ENCODE measurements at places on chromosomes 12 and 14. TPM values are rescaled to one million over a fixed set of nuclear protein-coding genes. Genes with fewer than 3 reads are reported as not detected.

DNA sequence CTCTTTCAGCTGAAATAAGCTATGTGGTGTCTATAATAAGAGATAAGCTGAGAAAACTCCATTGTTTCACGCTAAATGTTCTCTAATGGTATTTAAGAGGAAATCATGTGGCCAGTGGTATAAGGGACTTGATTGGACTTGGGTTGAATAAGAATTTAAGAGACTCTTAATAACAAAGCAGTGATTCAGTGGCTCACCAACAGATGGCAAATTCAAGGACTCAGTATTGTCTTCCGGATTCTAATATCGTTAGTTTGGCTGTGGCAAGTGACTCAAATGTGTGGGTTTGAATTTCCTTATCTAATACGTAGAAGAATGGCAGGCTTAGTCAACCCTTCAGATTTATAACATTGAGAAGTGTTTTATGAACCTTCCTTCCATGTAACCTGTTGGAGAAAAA, 49.1 kb upstream of the KCNH3 start:
- no peak for DNase-seq

DNA sequence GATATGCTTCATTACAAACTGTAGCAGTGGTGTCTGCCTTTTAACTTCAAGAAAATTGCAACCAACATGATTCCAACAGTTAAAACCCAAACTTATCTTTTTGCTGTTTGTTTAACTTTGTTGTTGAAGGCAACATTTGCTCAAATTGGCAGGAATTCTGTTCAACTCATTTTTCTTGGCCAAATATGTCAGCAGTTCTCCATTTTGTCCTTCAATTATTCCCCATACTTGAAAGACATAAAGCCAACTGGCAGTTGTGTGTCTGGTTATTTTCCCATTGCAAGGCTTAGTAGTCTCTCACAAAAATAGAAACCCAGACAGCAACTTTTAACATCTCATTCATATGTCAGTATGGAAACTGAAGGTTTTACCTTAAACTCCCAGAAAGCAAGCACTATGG, 146.3 kb downstream of the LRIG3 start:
- no peak for DNase-seq

DNA sequence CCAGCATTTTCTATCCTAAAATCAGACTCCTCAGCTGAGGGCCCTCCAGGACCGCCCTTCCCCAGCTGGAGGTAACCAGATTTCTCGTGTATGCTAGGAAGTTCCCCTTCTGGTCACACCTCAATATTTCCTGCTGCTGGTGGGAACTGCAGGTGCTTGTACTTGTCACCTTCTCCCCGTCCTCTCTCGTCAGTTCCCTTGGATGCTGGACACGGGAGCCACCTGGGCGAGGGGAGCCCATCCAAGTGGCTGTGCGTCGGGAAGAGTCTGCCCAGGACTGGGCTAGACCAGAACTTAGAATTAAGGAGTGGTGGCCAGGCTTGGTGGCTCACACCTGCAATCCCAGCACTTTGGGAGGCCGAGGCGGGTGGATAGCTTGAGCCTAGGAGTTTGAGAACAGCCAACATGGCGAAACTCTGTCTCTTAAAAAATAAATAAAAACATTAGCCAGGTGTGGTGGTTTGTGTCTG, 23.2 kb upstream of the KIF26A start:
- no peak for DNase-seq

Gene TSPAN8
- 2.9 TPM for polyA plus RNA-seq

GRCh38 chr14:54329082-54329695, 67.6 kb upstream of the CDKN3 start:
- peak; percentile 61 for DNase-seq

DNA sequence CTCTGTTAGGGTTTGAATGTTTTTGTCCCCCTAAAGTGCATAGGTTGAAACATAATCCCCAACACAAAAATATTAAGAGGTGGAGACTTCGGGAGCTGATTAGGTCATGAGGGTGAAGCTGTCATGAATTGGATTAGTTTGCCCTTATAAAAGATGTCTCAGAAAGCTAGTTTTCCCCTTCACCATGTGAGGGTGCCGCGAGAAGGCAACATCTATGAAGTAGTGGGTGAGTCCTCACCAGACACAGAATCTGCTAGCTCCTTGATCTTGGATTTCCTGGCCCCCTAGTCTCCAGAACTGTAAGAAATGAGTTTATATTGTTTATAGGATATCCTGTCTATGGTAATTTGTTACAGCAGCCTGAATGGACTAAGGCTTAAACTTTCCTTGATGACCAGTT, 301.5 kb upstream of the ATP2B1 start:
- no peak for DNase-seq

Gene JPH4
- polyA plus RNA-seq, result 9.5 TPM

DNA sequence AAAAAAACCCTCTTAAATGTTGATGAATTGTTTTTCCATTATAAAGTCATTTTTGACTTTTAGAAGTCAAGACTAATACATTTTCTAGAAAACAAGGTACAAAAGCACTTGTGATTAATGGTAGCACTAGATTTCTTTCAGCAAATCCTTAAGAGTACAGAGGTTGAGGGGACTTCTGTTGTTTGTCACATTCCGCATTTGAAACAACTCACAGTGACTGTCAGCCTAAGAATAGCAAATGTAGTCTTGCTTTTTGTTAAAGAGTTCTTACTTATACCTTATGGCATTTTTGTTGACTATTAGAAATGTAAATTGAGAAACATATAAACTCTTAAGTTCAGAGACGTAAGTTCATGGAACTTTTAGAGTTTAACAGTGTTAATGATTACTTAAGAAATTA, 16.4 kb downstream of the YARS2 start:
- no peak for DNase-seq

- DNase-seq, result no peak
Measured at GRCh38 chr12:131959116-131959515, 9.4 kb downstream of the EP400 start.

DNA sequence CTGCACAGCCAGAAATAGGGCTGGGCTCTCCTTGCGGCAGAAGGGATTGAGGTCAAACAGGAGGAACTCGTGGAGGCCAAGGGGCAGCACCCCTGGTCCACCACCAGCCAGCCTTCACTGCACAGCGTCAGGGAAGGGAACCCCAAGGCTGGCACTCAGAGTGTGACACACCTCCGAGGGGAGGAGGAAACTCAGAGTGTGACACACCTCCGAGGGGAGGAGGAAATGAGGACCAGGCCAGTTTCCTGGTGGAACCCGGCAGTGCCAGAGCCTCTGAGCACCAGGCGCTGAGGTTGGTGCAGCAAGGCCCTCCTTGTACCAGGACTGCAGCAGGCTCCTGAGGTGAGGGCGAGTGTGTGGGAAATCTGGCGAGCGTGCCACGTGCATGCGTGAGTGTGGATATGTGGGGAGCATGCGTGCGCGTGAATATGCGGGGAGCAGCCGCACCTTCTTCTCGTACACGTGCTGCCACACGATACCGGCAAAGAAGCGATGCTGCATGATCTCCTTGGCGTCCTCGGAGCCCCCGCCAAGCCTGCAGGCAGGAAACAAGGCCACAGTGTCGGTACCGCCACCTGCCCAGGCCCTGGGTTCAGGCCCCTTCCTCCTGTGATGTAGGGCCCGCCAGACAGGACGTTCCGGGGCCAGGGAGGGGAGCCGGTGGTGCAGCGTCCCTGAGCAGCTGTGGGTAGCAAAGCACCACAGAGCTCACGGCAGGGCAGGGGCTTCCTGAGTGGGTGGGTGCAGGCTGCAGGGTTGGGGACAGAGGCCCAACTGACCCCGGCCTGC, 19.2 kb downstream of the SIVA1 start:
- DNase-seq, result no peak

All from left renal pelvis (tissue), 4 donors.